ENCODE measurements at places on chromosomes 5 and 9.

DNA sequence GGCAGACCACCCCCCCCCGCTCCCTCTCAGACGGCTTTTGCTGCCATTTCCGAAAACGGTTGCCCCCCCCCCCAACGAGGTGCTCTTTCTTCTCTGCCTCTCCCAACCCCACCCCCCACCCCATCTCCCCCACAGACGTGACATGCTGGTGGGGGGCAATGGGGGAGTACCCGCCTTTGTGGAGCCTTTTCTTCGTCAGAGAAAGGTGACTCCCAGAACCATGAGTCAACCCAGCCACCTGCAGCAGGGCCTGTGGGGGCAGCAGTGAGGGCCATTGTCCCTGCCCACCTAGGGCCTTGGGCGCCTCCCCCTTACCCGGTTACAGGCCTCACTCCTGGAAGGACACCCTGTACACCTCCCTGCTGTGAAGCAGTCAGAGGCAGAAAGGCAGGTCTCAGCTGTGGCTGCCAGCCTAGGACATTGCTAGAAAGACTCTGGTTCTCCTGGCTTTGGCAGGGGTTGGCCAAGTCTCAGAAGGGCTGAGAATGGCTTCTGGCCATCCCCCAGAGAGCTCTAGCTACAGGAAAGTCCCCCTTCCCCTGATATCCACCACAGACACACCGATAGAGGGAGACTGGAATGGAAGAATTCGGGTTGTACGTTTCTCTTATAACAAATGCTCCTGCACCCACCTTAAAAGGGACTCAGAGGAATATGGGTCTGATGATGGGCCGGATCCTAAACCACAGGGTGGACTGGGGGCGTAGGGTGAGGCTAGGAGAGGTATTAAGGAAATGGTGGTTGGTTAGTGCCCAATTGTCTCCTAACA lies 2.2 kb downstream of the DNAJB5 start:
- peaks cover 5% of the 10 kb centered on the region for H3K36me3 ChIP-seq
- H3K4me1 ChIP-seq, result peaks cover 74% of the 10 kb centered on the region
- DNase-seq, result peak; percentile 70
- no peaks in the 10 kb centered on the region for H3K27me3 ChIP-seq
- H3K27ac ChIP-seq, result peak overlapping the region; percentile 98

DNA sequence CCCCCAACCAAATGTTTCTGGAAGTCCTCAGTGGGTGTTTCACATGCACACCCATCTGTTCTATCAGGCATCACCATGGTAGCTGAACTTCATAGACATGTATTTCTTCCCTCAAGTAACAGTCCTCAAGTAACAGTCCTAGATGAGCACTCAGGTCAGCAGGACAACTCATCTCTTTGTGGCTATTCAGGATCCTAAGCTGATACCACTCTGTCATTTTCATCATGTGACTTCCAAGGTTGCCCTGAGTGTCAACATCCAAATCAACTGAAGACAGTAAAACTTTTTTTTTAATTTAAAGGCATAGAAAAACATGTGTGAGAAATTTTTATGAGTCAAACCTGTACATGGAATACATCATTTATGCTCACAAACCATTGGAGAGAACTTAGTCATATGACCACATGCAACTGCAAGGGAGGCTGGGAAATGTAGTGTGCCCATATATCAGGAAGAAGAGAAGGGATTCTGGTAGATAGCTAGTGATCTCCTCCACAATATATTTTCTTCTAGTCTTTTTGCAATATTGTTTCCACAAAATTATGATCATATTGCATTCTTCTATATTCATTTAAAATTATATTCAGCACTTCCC lies 64.2 kb upstream of the FST start:
- H3K4me3 ChIP-seq, result no peak overlapping the region
- H3K4me1 ChIP-seq, result no peaks in the 10 kb centered on the region
- no peaks in the 10 kb centered on the region for H3K36me3 ChIP-seq

- no peak overlapping the region for H3K27ac ChIP-seq
- H3K27me3 ChIP-seq, result no peaks in the 10 kb centered on the region
- no peaks in the 10 kb centered on the region for H3K4me1 ChIP-seq
- H3K4me3 ChIP-seq, result no peak overlapping the region
These were observed 45.3 kb upstream of the SIL1 start for GRCh38 chr5:139243425-139243970.

- H3K36me3 ChIP-seq, result no peaks in the 10 kb centered on the region
- H3K4me3 ChIP-seq, result no peak overlapping the region
- no peaks in the 10 kb centered on the region for H3K4me1 ChIP-seq
- H3K27ac ChIP-seq, result no peak overlapping the region
These were observed 108.7 kb downstream of the CFAP90 start for GRCh38 chr5:7742241-7742656.
